ENCODE measurements at places on chromosomes 2 and 18.

DNA sequence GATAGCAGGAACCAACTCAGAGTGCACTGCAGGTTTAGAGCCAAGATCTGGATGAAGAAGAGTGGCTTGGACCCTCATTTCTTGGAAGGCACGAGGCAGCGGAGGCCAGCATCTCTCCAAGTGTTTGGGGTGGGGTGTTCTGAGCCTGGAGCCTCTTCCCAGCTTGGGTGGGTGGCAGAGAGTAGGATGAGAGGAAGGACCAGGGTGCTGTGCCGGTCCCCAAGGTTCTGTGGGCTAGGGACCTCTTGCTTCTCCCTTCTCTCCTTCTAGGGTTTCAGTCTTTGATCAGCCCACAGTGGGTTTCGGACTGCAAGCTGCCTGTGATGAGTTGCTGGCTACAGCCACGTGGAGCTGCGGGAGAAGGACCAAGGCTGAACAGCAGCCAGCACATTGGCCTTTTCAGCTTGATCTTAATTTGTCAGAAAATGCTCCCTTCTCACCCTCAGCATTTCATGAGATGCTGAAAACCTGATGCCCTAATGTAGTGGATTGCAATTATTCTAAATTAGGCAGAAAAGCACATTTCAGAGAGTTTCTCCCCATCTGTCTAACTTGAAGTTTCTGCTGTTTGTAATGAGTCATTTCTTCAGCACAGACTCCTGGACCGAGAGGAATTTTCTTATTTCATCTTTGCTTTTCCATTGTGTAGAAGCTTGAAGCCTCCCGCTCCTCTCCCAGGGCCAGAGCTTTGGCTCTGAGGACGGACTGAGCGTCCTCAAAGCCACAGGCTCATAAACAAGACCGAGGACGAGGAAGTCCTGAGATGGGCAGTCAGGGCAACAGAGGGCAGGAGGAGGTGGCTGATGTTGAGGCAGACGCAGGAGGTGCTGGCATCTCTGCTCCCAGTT, 99.1 kb upstream of the HDAC4 start:
- no peak for DNase-seq
- no peak overlapping the region for H3K4me3 ChIP-seq
- H3K36me3 ChIP-seq, result no peaks in the 10 kb centered on the region
- peaks cover 2% of the 10 kb centered on the region for H3K4me1 ChIP-seq
- H3K27me3 ChIP-seq, result peaks cover 31% of the 10 kb centered on the region

DNA sequence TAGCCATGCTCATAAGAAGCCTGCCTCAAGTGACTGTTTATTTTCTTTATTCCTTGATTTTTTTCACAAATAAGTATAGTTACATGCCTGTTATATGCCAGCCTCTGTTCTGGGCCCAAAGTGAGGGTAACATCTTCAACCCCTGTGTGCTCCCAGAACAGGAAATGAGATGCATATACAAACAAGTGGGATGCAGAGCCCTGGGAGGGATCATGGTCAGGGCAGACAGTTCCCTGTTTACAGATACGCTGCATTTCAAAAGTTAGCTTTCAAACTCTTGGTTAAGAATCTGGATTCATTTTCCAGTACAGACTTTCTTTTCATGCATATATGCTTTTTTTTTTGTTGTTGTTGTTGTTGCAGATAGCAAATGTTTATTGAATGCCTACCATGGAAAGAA, 24.4 kb downstream of the GPR39 start:
- no peaks in the 10 kb centered on the region for H3K27me3 ChIP-seq
- H3K36me3 ChIP-seq, result no peaks in the 10 kb centered on the region
- no peaks in the 10 kb centered on the region for H3K4me1 ChIP-seq
- no peak overlapping the region for H3K4me3 ChIP-seq
- H3K27ac ChIP-seq, result no peak overlapping the region

DNA sequence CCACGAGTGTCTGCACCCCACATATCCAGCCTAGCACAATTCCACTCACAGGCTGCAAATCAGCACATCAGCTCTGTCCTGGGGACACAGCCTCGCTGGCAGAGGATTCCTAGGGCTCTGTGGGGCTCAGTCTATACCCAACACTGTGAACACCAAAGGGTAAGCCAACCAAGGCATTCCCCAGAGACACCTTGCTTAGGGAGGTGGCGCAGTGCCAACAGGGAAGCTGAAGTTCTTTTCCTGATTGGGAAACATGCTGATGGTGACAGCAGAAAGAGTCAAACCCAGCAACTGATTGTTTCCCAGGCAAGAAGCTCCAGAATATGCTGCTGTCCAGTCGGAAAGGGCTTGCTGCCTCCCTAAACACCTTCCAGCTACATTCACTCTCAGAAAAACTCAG, 55.8 kb downstream of the TTC32 start:
- no peak for DNase-seq
- peaks cover 67% of the 10 kb centered on the region for H3K27me3 ChIP-seq
- H3K4me1 ChIP-seq, result no peaks in the 10 kb centered on the region
- H3K4me3 ChIP-seq, result no peak overlapping the region
- no peaks in the 10 kb centered on the region for H3K36me3 ChIP-seq

- H3K27ac ChIP-seq, result peak overlapping the region; percentile 99
- H3K27me3 ChIP-seq, result no peaks in the 10 kb centered on the region
- DNase-seq, result no peak
- peaks cover 33% of the 10 kb centered on the region for H3K36me3 ChIP-seq
- H3K4me3 ChIP-seq, result peak overlapping the region; percentile 91
- H3K4me1 ChIP-seq, result peaks cover 48% of the 10 kb centered on the region
Observed at GRCh38 chr2:127388423-127389164, 819 bp upstream of the MAP3K2 start.

DNA sequence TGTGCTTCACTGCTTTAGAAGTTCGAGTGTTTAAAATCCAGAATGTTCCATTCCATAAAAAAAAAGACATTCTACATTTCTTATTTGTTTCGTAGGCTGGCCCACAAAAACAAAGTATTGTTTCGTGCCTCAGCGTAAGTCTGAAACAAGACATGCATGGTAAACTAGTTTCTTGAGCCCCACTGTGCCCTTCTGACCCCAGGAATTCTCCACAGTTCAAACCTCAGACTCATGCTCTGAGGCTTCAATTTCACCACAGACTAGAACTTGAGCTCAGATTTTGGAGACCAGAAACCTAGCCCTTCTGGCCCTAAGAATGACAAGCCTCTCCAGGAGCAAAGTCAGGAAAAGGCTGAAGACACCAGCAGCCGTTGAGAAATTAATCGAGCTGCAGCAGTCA, 151.5 kb downstream of the SLC8A1 start:
- H3K27me3 ChIP-seq, result no peaks in the 10 kb centered on the region
- no peak overlapping the region for H3K4me3 ChIP-seq
- no peak overlapping the region for H3K27ac ChIP-seq
- no peak for DNase-seq

DNA sequence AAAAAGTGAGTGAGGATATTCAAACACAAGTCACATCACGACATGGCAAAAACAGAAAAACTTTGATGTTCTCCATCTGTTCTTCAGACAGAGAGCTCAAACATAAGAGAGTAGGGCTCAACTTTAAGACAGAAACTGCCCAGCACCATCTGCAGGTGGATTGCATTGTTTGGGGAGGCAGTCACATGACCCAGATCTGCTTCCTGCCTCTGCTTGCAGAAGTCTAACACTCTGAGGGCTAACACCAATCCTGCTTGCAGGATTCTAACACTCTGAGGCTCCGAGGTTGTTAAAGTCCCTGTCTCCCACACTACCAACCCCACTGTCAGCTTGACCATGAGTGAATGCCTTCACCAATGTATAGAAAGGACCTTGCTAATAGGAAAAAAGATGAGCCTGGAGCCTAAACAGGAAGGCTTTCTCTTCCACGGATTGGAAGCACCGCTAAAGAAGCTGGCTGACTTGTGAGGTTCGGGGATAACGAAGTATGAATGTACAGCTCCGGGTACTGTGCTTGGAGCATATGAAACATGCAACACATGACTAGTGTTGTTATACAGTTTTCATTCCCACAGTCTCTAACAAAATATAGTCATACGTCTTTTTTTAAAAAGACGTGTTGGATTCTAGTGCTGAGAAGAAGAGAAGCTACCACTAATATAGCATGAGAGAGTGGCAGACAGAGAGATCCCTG, 176.6 kb upstream of the CREB1 start:
- H3K36me3 ChIP-seq, result no peaks in the 10 kb centered on the region
- no peaks in the 10 kb centered on the region for H3K27me3 ChIP-seq
- DNase-seq, result no peak
- no peak overlapping the region for H3K4me3 ChIP-seq
- peaks cover 3% of the 10 kb centered on the region for H3K4me1 ChIP-seq

- H3K27ac ChIP-seq, result no peak overlapping the region
- H3K27me3 ChIP-seq, result peaks cover 59% of the 10 kb centered on the region
- no peaks in the 10 kb centered on the region for H3K36me3 ChIP-seq
- H3K4me1 ChIP-seq, result peaks cover 3% of the 10 kb centered on the region
- H3K4me3 ChIP-seq, result no peak overlapping the region
Observed at GRCh38 chr2:205768815-205769494, 86.7 kb downstream of the NRP2 start.

DNA sequence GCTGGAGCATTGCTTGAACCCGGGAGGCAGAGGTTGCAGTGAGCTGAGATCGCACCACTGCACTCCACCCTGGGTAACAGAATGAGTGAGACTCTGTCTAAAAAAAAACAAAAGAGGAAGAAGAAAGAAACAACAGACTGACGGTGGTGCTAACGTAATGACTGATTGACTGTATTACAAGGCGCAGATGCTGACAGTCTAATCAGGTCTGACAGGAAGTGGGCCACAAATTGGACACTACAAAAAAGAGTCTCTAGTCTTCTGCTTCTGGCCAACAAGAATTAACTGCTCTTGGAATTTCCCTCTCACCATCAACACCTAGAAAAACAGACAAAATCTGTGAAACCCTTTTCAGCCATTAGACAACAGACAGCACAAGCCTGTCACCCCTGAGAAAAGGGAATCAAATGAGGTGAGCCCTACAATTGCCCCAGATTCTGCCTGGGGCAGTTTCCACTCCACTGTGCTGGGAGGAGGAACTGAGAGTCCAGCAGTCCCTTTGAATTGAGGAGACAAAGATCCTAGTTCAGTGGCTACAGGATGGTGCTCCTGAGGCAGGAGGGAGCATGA, 43.3 kb downstream of the SNED1 start:
- no peak overlapping the region for H3K4me3 ChIP-seq
- H3K4me1 ChIP-seq, result peaks cover 9% of the 10 kb centered on the region
- H3K36me3 ChIP-seq, result peaks cover 8% of the 10 kb centered on the region
- no peak overlapping the region for H3K27ac ChIP-seq
- no peak for DNase-seq

- H3K4me1 ChIP-seq, result no peaks in the 10 kb centered on the region
- no peaks in the 10 kb centered on the region for H3K36me3 ChIP-seq
Observed at GRCh38 chr2:163774862-163775261, 39.1 kb upstream of the FIGN start.

- H3K27me3 ChIP-seq, result no peaks in the 10 kb centered on the region
- no peak overlapping the region for H3K4me3 ChIP-seq
- no peak for DNase-seq
- H3K27ac ChIP-seq, result peak overlapping the region; percentile 35
- peaks cover 75% of the 10 kb centered on the region for H3K36me3 ChIP-seq
Observed at GRCh38 chr2:88580088-88580487, 47.2 kb downstream of the EIF2AK3 start.

- H3K36me3 ChIP-seq, result no peaks in the 10 kb centered on the region
- peak overlapping the region; percentile 41 for H3K27ac ChIP-seq
Observed at GRCh38 chr2:172179045-172179701, 76.5 kb upstream of the DLX2 start.

DNA sequence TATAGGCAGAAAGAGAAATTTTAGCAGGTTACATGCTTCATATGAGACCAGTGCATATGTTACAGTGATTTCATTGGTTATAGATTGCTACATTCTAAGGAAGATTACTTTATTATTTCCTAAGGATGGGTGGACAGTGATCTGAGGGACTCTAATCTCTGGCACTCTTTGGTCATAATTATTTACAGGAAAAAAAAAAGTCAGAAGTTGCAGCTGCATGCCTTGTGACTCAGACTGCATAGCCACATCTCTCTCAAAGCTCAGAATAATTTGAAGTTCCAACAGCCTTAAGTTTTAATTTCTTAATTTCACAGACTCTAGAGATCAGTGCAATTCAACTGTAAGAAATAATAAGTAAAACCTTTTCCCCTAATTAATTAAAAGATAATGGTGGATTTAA, 27.1 kb upstream of the BARD1 start:
- no peak overlapping the region for H3K27ac ChIP-seq
- H3K4me3 ChIP-seq, result no peak overlapping the region
- H3K36me3 ChIP-seq, result no peaks in the 10 kb centered on the region
- no peaks in the 10 kb centered on the region for H3K4me1 ChIP-seq
- no peaks in the 10 kb centered on the region for H3K27me3 ChIP-seq

- H3K4me1 ChIP-seq, result peaks cover 26% of the 10 kb centered on the region
- DNase-seq, result no peak
- peak overlapping the region; percentile 63 for H3K4me3 ChIP-seq
- no peaks in the 10 kb centered on the region for H3K36me3 ChIP-seq
- H3K27me3 ChIP-seq, result no peaks in the 10 kb centered on the region
Observed at GRCh38 chr2:110994250-110994961, 126.3 kb upstream of the BCL2L11 start.

- no peak overlapping the region for H3K4me3 ChIP-seq
- no peak overlapping the region for H3K27ac ChIP-seq
- H3K4me1 ChIP-seq, result no peaks in the 10 kb centered on the region
- no peaks in the 10 kb centered on the region for H3K36me3 ChIP-seq
Observed at GRCh38 chr2:19102696-19103423, 255.6 kb downstream of the OSR1 start.

GRCh38 chr2:64137996-64138395, 6.2 kb downstream of the PELI1 start:
- peaks cover 15% of the 10 kb centered on the region for H3K36me3 ChIP-seq
- no peak overlapping the region for H3K4me3 ChIP-seq
- peaks cover 42% of the 10 kb centered on the region for H3K4me1 ChIP-seq
- no peaks in the 10 kb centered on the region for H3K27me3 ChIP-seq
- no peak overlapping the region for H3K27ac ChIP-seq
- no peak for DNase-seq

- H3K27me3 ChIP-seq, result no peaks in the 10 kb centered on the region
- no peak for DNase-seq
- no peaks in the 10 kb centered on the region for H3K4me1 ChIP-seq
- no peaks in the 10 kb centered on the region for H3K36me3 ChIP-seq
- H3K4me3 ChIP-seq, result no peak overlapping the region
- no peak overlapping the region for H3K27ac ChIP-seq
Observed at GRCh38 chr2:189134485-189134884, 45.1 kb downstream of the COL5A2 start.

GRCh38 chr18:47235096-47235495, 16.4 kb downstream of the SKOR2 start:
- no peak overlapping the region for H3K4me3 ChIP-seq
- peaks cover 71% of the 10 kb centered on the region for H3K27me3 ChIP-seq

- no peaks in the 10 kb centered on the region for H3K4me1 ChIP-seq
- H3K4me3 ChIP-seq, result no peak overlapping the region
- no peak for DNase-seq
- H3K36me3 ChIP-seq, result no peaks in the 10 kb centered on the region
Observed at GRCh38 chr2:217275091-217275490, 415.2 kb upstream of the TNP1 start.

- no peak overlapping the region for H3K4me3 ChIP-seq
- no peaks in the 10 kb centered on the region for H3K4me1 ChIP-seq
- no peak overlapping the region for H3K27ac ChIP-seq
- no peaks in the 10 kb centered on the region for H3K36me3 ChIP-seq
Observed at GRCh38 chr2:33213244-33213643, 263.2 kb upstream of the RASGRP3 start.
